ENCODE measurements at places on chromosomes 2 and 18.

DNA sequence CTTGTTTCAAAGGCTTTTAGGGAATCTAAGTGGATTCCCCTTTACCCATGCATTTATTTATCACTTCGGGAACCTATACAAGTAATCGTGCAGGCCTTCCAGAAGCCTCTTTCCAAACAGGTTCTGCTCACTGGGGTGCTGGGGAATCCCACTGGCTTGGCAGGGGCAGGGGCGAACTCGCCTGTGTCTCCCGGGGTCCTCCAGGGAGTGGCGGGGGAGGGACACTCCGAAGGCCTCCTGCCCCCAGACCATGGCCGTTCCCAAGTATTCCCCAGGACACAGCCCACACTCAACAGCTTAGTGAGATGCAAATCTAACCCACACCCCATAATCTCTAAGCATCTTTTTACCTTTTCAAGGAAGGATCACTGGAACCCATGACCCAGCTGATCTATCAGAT, 6.5 kb downstream of the DNMT3A start:
- no peak for DNase-seq

- DNase-seq: no peak
These were observed 28.8 kb upstream of the EVA1A start for GRCh38 chr2:75589391-75590105.

DNA sequence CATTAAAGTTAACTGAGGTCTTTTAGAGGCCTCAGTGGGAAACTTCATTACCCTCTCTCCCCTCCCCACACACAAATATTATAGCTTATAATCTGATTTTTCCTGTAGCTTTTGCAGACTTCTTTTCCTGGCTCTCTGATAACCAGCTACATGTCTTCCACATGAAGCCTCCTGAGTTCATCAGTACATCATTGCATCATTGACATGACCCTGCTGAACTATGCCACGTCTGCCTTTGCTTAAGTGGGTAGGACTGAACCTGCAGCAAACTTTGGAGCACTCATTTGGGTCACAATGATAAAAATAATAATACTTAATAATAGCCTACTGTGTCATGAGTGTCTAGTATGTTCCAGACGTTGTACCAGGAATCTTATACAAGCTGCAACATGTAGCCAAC, 7.0 kb downstream of the CRYGA start:
- DNase-seq: no peak

- DNase-seq: no peak
These were observed 74.2 kb upstream of the LAPTM4A start for GRCh38 chr2:20125616-20126015.

DNA sequence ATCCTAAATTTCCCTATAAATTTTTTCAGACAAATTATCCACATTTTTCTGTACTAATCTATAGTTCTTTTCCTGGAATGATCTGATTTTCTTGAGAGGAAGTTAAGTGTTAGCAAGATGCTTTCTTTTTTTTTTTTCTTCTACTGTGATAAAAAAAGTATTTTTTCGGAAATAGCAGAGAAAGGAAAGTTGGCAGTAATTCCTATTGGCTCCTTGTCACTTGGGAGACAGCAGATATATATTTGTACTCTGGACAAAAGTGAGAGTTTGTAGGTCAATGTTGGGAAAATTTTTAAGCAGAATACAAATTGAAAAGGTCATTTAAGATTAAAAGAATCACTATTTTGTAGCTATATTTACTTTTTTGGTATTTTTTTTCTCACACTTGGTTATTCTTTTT, 635.7 kb upstream of the NRXN1 start:
- DNase-seq: no peak

DNA sequence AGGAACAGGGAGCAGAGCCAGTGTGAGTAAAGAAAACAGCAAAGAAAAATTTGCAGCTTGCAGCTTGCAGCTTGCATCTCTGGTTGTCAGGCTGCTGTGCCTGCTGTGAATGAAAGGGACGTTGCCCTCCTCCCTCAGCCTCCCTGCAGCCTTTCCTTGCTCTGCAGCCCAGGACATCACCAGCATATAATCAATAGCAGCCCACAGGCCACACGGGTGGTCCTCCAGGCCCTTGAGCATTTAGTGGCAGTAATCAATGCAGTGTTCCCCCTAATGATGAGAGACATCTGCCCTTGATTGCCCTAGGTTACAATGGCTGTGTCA, 122.2 kb upstream of the TACR1 start:
- no peak for DNase-seq

DNA sequence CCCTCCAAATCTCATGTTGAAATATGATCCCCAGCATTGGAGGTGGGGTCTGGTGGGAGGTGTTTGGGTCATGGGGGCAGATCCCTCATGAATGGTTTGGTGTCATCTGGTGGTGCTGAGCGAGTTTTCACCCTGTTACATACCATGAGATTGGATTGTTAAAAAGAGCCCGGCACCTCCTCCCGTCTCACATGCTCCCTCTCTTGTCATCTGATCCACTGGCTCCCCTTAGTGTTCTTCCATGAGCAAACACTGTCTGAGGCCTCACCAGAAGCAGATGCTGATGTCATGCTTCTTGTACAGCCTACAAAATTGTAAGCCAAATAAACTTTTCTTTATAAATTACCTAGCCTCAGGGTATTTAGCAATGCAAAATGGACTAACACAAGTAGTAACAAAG, 405.0 kb upstream of the SLC39A10 start:
- no peak for DNase-seq

DNA sequence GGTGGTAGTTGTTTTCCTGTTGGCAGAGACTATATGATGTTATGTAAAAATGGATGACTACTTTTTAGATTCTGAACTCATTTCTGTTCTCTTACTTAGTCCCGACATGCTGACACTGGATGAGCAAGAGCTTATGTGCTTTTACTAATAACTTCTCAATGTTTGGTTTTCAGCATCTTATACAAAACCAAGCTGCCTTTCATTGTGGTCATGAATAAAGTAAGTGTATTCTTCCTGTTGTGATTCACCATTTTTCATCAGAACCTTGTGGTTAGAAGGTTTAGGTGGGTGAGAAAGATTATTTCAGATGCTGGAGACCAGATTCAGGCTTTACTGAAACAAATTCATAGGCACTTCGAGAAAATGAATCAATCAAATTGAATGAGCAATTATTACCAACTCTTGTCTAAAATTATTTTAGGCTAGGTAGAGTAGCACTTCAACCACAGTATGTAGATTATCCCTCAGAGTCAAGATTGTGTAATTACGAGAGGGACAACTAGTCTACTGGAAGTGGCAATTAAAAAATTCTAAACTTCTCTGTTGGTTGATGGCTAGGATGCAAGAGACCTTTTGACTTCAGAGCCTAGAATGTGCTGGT, 9.3 kb downstream of the GPN1 start:
- DNase-seq: no peak

DNA sequence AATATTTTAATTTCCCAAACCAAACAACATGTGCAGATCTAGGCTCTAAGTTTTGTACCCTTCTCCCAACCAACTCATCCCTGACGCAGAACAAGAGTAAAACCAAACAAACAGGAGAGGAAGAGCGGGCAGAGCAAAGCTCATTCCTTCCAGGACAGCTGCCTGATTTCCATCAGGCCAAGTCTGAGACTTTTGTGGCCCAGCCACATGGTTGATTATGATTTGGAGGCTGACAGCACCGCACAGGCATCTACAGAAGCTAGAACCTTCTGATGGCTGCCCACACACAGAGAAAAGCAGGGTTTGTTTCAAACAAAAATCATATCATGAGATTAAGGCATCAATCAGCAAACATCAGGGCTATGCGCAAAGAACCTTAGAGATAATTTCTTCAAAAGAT, 262.6 kb downstream of the TNS1 start:
- no peak for DNase-seq

DNA sequence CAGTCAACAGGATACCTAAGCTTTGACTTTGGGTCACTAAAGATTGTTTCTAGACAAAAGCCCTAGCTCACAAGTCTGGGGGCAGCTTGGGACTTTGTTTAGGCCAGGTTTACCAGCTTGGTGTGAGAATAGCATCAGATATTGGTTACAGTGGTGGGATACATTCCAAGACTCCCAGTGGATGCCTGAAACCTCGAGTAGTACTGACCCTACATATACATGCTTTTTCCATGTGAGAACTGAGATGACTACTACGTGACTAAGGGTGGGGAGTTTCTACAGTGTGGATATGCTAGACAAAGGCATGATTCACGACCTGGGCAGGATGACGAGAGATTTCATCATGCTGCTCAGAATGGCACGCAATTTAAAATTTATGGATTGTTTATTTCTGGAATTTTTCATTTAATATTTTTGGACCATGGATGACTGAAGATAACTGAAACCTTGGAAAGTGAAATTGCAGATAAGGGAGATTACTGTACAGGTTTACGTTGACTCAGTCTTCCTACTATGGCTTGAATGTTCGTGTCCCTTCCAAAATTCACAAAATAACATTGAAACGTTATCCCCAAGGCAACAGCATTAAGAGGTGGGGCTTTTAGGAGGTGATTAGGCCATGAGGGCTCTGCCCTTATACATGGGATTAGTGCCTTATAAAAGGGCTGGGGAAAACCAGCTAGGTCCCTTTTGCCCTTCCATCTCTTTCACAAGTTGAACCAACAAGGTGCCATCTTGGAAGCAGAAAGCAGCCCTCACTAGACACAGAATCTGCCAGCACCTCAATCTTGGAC, 50.2 kb upstream of the CTAGE1 start:
- DNase-seq: no peak

DNA sequence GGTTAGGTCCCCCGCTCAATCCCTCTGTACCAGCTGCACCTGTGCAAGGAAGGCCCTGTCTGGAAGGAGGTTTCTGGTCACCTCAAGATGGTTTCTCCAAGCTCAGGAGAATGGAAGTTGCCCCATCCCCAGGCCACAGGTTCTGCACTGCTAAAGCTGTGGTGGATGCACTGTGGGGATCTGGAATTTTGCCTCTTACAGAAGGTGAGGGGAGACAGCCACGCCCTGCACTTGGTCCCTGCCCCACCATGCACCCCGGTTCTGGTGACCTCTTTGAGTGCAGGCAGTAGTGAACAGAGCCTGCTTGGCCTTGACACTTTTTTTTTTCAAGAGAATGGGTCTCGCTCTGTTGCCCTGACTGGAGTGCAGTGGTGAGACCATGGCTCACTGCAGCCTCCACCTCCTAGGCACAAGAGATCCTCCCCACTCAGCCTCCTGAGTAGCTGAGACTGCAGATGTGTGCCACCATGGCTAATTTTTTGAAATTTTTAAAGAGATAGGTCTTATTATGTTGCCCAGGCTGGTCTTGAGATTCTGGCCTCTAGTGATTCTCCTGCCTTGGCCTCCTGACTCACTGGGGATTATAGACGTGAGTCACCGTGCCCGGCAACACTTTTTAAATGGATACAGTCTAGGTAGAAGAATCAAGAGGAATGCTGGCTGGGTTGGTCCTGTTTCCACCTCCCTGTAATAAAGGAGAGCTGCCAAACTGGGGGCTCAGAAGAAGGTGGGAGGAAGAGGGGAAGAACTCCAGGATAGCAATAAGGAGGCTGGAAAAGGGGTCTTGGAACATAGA, 5.8 kb upstream of the NT5DC4 start:
- no peak for DNase-seq

DNA sequence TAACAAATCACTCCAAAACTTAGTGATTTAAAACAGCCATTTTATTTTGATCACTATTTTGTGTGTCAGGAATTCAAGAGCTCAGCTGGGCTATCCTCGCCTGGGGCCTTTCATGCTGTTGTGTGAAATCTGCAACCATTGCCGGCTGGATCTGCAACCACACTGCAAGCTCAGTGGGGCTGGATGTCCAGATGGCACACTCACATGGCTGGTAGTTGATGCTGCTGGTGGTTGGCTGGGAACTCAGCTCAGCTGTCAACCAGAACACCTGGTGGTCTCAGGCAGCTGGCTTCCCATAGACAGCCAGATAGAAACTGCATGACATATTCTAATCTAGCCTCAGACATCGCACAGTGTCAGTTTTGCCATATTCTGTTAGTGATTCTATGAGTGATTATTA, 30.6 kb upstream of the AP1S3 start:
- DNase-seq: no peak

DNA sequence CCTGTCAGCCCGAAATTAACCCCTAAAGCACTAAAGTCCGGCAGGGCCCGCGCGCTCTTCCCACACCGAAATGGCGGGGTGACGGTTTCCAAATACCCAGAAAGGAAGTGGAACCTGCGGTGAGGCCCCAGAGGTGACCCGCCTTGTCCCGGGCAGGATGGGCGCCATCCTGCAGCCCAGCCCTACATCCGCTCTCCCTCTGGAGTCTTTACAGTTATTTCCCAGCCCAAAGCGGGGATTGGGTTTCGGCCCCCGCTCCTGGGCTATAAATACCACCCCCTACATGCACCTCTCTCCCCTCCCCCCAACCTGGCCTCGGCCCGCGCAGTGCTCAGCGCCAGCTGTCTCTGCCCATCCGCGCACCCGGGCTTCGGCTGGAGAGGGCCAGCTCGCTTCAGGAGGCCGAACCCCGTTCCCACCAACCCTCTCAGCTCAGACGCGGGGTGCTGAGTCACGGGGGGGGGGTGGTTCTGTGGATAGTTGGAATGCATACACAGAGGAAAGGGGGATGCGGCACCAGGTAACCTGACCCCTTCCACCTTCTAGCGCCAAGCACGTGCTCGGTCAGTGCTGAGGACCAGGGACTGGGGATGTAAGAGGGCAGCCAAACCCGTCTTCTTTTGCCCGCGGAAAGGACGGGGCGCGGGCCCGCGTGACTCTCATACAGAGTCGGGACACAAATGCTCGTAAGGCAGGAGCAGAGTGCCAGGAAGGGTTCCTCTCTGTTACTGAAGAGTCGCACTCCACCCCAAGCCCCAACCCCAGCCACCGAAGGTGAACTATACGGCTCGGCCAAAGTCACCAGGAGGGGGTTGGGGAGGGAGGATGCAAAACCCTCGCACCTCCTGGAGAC, at the start of gene TUBA4B:
TSS of gene TUBA4B (plus strand) at position 344 of the 853 bp plus-strand sequence. CDS start at position 509, 165 bp downstream.
- DNase-seq: no peak

DNA sequence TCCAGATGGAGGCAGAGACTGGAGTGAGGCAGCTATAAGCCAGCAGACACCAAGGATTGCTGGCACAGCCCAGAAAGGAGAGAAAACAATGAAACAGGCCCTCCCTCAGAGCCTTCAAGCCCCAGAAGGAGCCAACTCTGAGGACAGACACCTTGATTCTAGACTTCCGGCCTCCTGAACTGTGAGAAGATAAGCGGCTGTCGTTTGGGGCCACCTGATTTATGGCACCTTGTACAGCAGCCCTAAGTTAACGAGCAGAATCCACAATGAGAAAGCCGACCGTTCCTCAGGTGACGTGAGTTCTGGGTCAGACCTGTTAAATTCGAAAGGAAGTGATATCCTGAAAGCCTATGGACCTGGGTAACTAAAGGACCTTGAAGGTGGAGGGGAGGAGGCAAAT, 7.3 kb upstream of the CNDP2 start:
- no peak for DNase-seq
